Activated T-helper 17 cell treated with anti-CD3 and anti-CD28 coated beads, Interleukin-2, amount 50 U/mL, for 72 hours (primary cell): ENCODE measurements at places on chromosomes 12 and 14.

DNA sequence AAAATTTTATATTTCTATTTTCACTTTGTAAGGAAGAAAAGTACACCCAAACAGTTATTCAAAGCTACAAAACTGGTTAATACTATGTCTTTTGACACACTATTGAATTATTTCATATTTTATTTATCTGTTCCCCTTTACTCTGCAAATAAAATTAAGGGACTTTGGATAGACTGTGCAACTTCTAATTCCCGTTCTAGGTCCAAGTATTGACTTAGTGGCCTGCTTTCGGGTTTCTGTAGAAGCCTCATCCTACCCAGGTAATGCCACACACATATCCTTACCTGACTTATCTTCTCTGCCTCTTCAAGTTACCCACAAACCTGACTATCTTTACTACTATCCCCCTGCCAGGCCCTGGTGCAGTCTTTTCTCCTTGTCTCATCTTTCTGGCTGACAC is 156.3 kb upstream of the TMTC2 start:
- ATAC-seq, result no peak

- no peak for ATAC-seq
Measured at GRCh38 chr12:26878661-26879119, 45.7 kb upstream of the ITPR2 start.

DNA sequence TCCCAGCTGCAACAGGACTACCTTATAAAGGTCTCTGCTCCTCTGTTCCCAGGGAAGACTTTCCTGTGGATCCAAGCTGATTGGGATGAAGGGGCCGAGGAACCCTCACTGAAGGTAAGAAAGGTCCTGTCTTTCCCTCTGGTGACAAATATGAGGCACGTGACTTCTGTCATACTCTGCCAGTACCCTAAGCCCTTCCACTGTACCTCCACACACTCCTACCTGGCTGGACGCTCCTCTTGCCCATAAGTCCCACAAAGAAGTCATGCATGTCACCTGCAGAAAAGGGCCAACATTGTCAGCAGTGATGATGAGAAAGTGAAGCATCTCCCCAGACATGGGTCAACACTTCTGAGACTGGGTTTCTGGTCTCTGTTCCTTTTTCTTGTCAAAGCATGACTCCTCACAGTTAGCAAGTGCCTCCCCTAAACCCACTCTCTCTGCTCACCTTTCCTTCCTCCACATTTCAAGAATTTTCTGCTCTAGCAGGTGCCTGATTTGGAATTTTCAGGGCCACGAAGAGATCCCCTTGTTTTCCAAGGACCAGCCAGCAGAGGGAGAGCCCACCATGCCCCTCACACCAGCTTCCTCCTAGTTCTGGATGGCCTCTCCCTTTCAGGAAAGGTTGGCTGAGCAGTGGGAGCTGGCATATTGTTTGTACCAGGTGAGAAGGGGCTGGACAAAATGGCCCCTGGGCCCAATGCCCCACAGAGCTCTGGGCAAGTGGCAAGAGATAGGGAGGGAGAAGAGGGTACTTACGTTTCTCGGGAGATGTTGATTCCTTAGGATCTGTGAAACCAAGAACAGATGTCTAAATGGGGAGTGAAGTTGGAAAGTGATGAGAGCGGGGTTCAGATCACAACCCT is 3.5 kb downstream of the TAC3 start:
- no peak for ATAC-seq

DNA sequence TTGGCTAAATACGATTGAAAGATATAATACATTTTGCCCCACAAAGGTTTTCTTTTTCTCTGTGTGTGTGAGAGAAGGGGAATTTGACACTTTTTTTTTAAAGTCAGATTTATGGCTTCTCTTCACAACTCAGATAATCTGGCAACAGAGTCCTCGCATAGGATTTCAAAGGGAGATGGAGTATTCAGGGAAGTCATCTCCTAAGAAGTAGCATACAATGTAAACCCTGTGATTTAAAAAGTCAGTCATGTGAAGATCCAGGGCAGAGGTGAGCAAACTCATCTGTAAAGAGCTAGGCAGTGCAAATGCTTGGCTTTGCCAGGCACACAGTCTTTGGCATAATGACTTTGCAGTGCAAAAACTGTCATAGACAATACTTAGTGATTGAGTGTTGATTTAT is 1526.3 kb downstream of the AACS start:
- ATAC-seq, result no peak

DNA sequence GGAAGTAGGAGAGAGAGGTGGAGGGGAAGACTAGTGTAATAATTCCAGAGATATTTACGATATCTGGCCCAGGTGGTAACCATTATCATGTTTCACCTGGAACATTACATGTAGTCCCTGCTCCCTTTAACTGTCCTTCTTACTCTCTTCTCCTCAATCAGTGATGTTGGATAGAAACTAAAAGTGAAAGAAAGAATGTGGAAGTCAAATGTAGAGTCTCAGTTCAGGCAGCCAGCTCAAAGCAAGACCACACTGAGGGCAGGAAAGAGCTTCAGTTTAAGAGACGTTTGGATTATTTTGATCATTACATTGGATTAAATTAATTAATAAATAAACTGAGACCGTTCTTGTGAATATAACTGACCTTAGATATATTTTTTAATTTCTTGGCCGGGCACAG is 594.4 kb downstream of the FLRT2 start:
- ATAC-seq, result peak; percentile 59

DNA sequence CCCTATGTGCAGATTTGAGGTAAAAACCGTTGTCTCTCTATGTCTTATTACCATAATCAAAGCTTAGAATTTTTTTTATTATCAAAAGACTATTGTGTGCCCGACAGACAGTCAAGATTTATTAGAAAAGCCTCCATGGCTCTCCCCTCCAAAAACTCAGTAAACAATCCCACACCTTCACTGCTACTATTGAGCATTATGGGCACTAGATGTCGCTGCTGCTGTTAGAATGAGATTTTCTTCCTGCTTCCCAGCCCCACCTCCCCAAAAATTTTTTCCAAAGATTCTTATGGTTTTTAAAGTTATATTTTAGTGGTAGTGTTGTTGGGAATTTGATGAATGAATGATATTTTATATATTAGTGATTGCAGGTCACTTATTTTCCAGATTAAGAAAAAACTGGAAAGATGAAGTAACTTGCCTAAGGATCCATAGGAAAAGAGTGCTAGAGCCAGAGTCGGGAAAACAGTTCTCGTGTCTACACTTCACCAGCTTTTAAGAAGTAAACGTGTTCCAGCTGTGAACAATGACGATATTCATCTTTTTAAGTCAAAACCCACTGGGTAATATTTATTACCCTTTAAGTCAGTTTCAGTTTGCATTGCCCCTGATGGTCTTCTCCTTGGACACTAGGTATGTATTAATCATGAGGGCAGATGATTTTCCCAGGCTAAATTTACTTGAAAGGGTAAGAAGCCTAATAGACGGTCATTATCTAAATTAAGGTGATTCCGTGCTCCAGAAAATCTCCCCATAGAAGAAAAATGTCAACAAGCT is 12.2 kb upstream of the FOXG1 start:
- no peak for ATAC-seq

DNA sequence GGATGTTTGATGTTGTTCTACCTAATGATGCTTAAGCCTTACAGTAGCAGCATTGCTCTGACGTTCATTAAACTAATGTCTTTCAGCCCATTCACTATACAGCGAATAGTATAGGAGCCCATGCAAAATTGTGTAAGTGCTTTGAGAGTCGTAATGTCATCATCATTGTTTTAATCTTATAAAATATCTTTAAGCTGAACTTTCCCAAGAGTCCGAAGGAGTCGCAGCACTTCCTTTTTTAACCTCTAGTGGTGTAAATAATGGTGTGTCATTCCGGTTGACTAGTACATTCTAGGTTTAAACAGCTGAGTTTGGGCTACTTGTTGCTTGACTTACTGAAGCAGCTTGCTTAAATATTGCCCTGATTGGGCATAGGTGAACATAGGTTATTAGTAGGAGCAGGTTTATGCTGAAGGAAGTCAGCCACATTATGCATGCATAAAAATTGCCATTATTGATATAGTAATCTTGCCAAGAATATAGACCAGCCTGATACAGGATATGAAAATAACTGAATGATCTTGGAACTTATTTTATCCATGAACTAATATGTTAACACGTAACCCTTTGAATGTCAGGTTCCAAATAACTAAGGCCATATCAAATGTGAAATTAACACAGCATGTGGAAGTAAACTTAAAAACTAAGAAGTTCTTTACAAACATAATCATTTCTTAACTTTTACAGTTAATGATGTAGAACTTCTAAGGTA is 2.6 kb downstream of the WNK1 start:
- peak; percentile 23 for ATAC-seq

DNA sequence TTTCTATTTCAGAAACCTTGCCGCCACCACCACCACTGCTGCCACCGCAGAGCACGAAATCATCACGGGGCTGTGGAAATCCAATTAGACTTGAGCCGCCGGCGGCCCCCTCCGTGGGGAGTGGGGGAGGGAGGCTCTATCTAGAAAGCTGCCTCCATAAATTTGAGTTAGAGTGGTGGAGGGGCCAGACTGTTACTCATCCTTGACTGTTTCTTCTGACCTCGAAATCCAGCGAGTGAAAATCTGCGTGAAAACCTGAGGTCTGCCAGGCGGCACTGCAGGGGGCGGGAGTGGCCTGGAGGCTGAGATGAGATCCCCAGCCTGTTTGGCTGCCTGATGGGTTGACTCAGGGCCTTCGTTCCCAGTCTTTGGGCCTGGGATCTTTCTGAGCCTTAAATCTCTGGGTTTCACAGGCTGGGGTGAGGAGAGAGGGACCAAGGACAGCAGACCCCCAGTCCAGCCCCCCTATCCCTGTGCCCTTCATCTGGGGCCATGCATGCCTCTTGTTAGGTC is 29.9 kb downstream of the TSPAN9 start:
- no peak for ATAC-seq

DNA sequence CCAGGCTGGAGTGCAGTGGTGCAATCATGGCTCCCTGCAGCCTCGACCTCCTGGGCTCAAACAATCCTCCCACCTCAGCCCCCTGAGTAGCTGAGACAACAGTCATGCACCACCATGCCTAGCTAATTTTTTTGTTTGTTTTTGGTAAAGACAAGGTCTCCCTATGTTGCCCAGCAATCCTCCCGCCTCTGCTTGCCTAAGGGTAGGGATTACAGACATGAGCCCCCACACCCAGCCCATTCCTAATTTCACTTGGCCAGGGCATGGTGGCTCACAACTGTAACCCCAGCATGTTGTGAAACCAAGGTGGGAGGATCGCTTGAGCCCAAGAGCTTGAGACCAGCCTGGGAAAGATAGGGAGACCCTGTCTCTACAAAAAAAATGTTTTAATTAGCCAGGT is 9.1 kb downstream of the DAD1 start:
- ATAC-seq, result no peak

DNA sequence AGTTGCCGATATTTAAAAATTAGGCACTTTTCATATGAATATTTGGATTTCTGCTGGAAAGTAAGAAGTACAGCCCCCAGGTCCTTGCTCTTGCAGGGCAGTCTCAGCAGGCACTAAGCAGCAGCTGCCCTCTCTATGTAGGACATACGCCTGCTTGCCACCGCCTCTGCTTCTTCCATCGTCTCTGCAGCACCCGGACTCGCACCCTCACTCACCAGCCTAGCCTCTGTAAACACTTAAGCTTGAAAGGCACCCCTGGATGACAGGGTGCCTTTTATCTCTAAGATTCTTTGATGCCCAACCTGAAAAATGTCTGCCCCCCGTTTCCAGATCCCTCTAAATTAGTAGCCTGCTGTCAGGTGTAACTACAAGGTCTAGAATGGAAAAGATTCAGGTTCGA is 19.0 kb downstream of the OTUB2 start:
- ATAC-seq, result no peak

- no peak for ATAC-seq
Measured at GRCh38 chr12:30602678-30603077, 93.0 kb downstream of the IPO8 start.

DNA sequence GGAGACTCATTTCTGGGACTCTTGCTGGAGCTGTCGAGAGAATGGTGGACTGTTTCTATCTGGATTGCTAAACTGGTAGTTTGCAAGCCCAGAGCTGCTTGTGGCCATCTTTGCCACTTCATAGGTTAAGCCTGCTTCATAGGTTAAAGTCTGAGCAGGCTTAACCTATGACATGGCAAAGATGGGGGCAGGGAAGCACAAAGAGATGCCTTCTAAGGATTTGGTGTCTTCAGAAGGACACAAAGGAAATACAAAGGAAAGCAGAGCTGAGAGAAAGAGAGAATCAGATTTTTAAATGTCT is 78.4 kb upstream of the MAX start:
- ATAC-seq, result no peak

GRCh38 chr12:4108803-4109345 is 164.7 kb upstream of the CCND2 start:
- no peak for ATAC-seq

GRCh38 chr14:53927171-53927570 is 29.5 kb downstream of the BMP4 start:
- ATAC-seq, result no peak

DNA sequence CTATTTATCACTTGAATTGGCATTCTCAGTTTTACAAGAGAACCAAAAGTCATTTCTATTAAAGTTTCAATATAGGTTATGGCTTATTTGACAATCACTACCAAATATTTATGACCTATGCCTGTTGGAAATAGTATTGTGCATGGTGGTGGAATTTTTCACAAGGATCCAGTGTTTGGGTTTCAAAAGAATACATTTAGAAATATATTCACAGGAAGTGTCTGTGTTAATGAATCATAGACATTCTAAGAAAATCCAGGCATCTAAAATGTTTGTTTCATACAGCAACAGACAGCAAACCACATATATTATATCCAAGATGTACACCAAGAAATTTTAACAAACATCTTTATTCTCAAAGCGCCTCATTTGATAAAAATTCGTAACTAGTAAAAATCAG is 92.7 kb downstream of the MED13L start:
- no peak for ATAC-seq

DNA sequence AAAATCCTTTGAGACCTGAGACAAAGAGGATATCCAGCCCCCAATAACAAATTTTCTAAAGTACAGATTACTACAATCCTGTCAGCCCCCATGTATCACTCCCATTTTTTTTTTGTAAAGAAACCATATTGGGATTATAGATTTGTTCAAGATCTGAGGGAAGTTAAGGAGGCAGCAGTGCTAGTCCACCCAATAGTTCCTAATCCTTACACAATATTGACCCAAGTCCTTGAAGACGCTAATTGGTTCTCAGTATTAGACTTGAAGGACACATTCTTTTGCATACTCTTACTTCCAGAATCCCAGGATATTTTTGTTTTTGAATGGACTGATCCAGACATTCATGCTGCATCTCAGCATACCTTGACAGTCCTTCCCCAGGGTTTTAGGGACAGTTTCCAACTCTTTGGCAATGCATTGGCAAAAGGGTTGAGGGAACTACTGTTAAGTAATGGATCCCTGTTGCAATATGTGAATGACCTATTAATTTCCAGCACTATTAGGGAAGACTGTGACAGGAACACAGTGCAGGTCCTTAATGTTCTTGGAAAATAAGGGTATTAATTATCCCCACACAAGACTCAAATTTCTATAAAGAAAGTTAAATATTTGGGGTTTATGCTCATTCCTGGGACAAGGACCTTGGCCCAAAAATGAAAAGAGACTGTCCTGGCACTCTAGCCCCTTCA is 1519.5 kb upstream of the SEL1L start:
- no peak for ATAC-seq
